ENCODE measurements at places on chromosomes 5 and 9.

DNA sequence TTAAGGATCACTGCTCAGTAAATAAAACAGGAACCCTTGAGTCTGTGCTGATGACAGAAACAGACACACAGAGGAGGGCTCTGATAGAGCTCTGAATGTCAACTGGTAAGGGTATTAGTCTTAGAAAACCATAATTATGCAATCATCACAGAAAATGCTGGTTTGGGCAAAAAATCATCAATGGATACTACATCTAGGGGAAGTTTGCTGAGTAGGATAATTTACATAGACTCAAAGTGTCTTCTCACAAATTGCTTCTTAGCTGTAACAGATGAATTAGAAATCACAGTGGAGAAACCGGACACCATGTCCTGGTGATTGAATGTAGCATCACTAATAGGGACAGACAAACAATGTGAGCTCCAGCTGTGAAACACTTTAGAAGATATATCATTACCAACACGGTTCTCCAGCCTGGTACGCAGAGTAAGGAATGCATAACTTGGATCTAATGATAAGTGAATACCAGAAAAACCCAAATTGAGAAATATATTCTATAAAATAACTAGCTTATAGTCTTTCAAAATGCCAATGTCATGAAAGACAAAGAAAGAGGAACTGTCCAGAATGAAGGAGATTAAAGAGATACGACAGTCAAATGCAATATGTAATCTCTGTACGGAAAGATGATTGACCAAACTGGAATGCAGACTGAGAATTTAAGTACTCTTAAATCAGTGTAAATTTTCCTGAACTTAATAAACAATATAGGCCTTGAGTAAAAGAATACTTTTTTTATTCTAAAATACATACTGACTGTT, 17.3 kb downstream of the CHD1 start:
- no peak for DNase-seq

GRCh38 chr9:269081-269711, 54.5 kb downstream of the DOCK8 start:
- DNase-seq: no peak

DNA sequence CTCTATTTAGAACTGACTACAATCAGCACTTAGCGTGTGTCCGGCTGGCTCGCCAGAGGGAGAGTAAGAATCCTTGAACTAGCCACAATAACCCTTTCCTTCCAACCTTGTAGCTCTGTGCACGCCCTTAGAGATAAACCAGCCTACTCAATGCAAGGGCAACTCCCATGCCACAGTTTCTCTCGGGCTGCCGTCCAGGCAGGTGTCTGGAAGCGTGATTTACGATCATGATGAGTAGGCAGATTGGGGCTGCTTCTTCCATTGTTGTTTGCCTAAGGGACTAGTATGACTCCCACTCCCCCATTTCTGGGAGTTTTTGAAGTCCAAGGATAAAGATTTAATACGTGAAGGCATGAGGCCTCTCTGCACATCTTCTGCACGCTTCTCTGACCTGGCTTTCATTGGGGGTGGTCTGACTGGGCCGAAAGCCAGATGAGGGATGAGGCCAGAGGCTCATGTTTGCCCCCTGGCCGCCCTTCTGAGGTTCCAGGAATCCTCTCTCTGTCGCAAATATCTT, 134.0 kb upstream of the MYO10 start:
- no peak for DNase-seq

GRCh38 chr9:12773562-12773961, 1.3 kb upstream of the LURAP1L start:
- DNase-seq: no peak

- no peak for DNase-seq
Observed at GRCh38 chr5:169343766-169344165, 42.8 kb upstream of the SLIT3 start.

DNA sequence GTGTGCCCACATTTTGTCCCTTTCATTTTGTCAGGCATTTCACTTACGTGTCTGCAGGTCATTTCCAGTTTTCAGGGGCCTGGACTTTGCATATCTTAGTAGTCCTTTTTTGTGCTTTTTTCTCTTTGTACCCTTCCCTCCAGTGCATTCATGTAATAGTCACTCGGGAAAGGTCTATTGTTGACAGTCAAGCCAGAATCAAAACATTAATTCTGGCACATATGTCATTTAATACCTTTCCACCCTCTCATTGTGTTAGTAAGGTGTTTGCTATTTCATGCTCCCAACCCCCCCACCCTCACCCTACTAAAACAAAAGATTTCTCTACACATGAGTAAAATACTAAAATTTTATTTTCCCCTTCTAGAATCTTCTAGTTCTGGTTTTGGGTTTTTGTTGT, 42.7 kb downstream of the UGCG start:
- DNase-seq: no peak

GRCh38 chr5:68698025-68698940, 395.5 kb upstream of the SLC30A5 start:
- no peak for DNase-seq

- no peak for DNase-seq
Observed at GRCh38 chr9:113631871-113632665, 168.5 kb downstream of the RGS3 start.
